ENCODE measurements at places on chromosomes 12 and 14.
A peak's percentile ranks its signal among the peaks of the same experiment; 100 is the strongest.

GRCh38 chr14:85317491-85318021 lies 212.4 kb upstream of the FLRT2 start:
- no peak for DNase-seq

GRCh38 chr14:37658156-37658555 lies 62.7 kb downstream of the TTC6 start:
- DNase-seq = no peak

- no peak for DNase-seq
Measured at GRCh38 chr12:66851134-66851533, 172.3 kb upstream of the GRIP1 start.

- no peak for DNase-seq
Measured at GRCh38 chr14:67646131-67646530, 26.4 kb downstream of the ARG2 start.

- DNase-seq = peak; percentile 69
Measured at GRCh38 chr12:106648736-106649135, 65.9 kb downstream of the RFX4 start.

- no peak for DNase-seq
Measured at GRCh38 chr12:61385771-61386170, 874.4 kb upstream of the USP15 start.

DNA sequence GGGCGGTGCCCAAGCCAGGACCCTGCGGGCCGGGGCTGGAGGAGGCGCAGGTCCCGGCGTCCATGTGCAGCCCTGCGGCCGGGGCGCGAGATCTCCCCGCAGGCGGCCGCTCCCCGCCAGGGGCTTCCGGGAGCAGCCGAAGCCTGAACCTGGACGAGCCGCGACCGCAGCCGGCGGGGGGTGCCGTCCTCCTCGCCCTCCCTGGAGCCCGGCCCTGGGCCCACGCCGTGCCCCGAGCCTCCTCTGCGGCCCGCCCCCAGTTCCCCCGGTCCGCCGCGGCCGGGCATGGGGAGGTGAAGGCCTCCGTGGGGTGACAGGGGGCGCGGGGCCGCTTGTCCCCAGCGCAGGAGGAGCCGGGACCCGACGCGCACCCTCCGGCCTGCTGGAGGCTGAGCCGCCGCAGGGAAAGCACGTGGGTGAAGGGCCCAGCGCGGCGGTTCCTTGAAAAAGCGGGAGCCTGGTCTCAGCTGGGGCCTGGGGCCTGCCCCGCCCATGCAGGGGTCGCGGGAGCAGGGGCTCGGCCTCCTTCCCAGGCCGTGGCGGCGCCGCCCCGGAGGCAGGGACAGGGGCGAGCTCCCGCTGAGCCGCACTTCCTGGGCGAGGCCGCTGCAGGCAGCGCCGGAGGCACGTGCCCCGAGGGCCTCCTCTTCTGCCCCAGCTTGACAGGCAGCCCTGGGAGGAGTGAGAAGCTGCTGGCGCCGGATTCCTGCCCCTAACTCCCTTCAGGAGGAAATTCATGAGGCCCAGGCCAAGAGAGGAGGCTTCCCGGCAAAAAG lies 55.6 kb upstream of the PPP2R5C start:
- DNase-seq = no peak

- no peak for DNase-seq
Measured at GRCh38 chr12:7542813-7543212, 39.2 kb upstream of the CD163 start.

DNA sequence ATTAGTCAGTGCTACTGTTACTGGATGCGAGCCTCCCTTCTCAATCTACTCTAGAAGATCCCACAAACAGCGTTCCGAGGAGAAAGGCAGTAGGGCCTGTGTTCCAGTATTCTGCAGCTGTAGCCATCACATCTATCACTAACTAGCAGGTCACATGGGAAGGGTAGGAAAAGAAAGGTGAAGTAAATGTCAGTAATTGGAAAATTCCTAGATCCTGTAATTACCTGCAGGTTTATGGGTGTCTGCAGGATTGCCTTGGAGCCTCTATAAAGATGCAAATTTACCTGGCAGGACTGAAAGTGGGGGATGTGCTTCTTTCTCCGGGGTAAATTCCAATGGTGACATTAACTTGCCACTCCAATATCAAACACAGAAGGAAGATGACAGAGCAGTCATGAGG lies 77.8 kb downstream of the FERMT2 start:
- no peak for DNase-seq

GRCh38 chr14:29861996-29862395 lies 65.7 kb downstream of the PRKD1 start:
- no peak for DNase-seq

DNA sequence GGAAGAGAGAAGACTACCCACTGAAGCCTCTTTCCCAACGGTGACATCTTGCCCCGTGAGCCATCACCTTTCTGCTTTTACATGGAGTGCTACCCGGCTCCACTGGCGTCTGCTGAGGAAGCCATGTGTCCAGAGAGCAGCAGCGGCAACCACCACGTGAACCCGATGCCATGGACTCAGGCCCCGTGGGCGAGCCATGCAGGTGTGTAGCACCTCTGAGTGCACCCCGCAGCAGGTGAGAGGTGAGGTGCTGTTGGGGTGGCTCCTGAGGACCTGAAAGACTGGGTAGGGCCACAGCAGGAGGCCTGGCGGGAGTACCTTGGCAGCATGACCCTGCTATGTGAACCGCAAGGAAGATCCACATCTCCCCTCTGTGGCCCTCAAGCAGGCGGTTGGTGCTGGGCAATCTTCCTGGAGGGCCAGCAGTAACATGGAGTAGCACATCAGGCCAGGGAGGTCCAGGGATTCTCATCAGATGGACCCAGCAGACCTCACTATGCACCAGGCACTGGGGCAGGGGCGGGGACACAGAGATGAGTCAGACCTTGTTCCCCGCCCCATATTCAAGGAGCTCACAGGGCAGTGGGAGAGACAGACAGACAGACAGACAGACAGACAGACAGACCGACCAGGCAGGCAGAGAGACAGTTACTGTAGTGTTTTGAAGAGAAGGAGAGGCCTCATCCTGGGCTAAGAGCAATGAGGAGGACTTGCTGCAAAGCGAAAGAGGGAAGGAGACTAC lies 129.6 kb downstream of the PAPOLA start:
- DNase-seq = no peak

DNA sequence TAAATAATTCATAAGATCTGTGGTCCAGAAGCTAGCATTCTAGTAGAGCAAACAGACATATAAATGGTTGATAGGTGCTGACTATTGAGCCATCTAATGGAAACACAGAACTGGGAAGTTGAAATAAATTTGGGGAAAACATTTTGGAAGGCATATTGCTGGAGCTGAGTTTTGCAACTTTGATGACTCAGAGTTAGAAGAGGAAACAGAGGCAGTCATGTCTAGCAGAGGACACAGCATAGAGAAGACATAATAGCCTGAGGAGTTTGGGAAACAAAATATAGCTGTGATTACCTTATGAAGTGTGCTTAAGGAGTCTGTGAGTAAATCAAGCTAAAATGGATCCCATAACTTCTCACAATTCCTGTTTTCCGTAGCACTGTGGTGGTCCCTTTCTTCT lies 86.9 kb upstream of the FLRT2 start:
- no peak for DNase-seq

DNA sequence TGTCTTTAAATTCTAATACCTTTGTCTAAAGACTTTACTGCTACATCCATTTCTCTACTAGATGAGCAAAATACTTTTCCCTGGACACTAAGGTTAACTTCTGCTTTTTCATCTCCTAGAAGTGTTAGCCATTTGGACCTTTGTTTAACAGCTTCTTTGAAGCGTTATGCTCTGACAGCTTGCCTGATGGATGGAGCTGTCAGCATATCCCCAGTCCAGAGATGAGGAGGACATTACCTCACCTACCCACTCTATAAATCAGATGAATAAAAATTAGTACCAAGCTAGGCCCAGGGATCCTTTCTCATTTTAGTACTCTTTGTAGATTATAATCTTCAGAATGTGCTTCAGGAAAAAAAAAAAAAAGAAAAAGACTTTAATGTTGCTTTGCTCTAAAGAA lies 222.7 kb downstream of the PELI2 start:
- DNase-seq = no peak

DNA sequence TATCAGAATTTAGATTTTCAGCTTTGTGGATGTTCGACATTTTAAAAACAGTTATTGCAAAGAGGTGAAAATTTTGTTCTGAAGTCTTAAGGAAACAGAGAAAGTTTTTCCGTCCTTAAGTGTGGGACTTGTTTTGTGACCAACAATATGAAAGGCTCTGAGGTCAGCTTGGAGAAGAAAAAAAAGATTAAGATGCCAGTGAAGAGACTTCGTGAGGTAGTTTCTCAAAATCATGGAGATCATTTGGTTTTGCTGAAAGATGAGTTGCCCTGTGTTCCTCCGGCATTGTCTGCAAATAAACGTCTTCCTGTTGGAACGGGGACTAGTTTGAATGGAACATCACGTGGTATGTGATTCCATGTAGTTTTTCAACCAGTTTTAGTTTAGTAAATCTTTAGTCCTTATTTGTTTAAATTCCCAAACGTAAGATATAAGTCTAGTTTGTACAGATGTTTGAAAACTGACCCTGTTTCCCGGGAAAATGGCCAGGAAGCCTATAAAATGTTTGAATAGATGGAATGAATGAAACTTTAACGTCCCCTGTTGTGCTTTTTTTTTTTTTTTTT lies 682 bp downstream of the KIAA0586 start:
- DNase-seq = peak; percentile 36

GRCh38 chr12:106256524-106256923 lies 8.7 kb upstream of the CKAP4 start:
- no peak for DNase-seq

GRCh38 chr12:105200385-105200784 lies 35.6 kb downstream of the APPL2 start:
- DNase-seq = no peak

- no peak for DNase-seq
Measured at GRCh38 chr12:13941258-13942249, 39.8 kb downstream of the GRIN2B start.

DNA sequence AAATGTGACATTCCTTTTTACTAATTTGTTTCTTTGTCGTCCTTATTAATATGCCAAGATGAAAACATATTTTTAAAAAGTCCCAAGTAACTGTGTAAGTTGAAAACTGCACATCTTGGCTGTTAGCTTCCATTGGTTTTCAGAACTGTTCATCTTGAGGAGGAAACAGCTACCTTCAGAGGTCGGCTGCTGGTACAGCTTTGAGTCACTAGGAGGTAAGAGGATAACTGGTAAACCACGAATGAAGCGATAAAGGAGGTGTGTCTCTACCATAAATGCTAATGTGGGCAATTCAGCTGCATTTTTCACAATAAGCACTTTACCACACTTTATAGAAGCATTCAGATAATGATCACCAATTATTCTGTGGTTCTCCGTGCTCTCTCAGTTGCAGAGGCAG lies 137.5 kb upstream of the KRAS start:
- DNase-seq = no peak

GRCh38 chr12:42606471-42606870 lies 16.9 kb upstream of the PRICKLE1 start:
- DNase-seq = no peak

GRCh38 chr12:128381946-128382345 lies 115.0 kb downstream of the TMEM132C start:
- peak; percentile 71 for DNase-seq

DNA sequence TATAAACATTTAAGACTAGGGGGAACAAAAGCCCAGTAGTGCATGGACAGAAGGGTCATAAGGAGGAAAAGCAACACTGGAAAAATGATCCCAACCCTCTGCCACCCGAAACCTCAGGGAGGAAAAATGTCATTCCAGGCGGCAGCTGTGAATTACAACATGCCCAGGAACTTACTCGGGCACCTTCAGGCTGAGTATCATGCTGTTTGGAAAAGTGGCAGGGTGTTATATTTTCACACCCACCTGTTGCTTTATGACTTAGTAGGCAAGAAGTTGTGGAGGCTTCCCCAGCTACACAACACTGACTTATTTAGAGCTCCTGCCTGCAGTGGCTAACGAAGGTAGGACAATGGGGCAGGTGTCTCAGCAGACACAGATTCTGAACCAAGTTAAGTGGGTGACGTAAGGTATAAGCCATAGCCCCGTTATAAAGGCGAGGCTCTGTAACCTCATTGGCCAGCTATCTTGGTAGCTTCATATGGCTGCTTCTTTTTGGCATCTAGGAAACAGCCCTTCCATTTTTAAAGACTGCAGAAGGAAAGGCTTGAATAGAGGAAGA lies 96.1 kb upstream of the IFNG-AS1 start:
- no peak for DNase-seq

DNA sequence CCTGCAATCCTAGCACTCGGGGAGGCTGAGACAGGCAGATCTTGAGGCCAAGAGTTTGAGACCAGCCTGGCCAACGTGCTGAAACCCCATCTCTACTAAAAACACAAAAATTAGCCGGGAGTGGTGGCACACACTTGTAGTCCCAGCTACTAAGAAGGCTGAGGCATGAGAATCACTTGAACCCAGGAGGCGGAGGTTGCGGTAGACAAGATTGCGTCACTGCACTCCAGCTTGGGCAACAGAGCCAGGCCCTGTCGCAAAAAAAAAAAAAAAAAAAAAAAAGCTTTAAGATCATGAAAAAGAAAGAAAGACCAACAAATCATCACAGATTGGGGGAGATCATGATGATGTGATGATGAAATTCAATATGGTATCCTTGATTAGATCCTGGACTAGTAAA lies 30.6 kb downstream of the WDR89 start:
- no peak for DNase-seq

DNA sequence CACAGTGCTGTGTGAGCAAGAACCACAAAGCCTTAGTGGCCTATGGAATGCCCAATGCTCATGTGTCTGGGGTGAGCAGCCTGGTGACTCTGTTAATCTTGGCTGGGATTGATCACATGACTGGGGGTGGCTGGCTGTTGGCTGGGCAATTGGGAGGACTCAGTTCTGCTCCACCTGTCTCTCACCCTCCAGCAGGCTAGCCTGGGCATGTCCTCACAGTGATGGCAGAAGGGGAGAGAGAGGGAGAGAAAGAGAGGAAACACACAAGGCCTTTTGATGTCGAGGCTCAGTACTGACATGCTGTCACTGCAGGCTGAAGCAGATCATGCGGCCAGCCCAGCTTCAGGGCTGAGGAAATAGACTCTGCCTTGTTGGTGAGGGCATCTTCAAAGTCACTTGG lies 136.8 kb downstream of the TBX5 start:
- no peak for DNase-seq

DNA sequence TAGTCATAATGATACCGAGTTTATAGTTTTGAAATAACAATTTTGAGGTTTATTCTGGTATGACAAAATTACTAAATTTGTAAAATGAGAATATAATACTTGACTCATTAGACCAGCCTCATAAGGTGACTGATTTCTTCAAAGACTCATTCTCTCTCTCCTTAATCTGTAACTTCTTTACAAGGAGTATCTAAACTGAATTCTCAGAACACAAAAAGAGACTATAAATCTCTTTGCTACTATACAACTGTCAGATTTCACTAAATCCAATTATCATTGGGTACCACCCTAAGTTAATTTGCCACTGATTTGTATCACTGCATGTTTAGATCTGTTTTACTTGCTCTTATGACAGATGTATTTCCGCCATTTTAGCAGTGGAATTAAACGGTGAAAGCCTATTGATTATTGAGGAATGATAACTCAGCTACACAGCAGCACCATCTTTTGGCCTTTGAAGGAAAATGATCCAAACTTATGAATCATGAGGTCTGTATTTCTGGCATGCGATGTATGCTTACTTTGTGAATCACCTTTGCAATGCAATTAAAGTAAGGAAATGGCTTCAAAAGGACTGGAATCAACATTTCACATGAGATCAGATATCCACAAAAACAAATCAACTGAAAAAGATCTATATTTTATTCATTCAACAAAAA lies 161.2 kb downstream of the RERGL start:
- peak; percentile 22 for DNase-seq

- peak; percentile 34 for DNase-seq
Measured at GRCh38 chr12:12115514-12115913, 44.8 kb downstream of the BCL2L14 start.

Measured in putamen (tissue), 1 donor.